ENCODE measurements at places on chromosomes 3 and 15. TPM values are rescaled to one million over a fixed set of nuclear protein-coding genes. Genes with fewer than 3 reads are reported as not detected.
A peak's percentile ranks its signal among the peaks of the same experiment; 100 is the strongest.

- peak overlapping the region; percentile 88 for H3K27ac ChIP-seq
- peak overlapping the region; percentile 93 for H3K4me3 ChIP-seq
- H3K4me1 ChIP-seq, result peaks cover 13% of the 10 kb centered on the region
- no peak for DNase-seq
- H3K36me3 ChIP-seq, result peaks cover 5% of the 10 kb centered on the region
Observed at GRCh38 chr15:79896131-79896633, 632 bp downstream of the MTHFS start.

GRCh38 chr3:197718891-197719290 lies 17.8 kb downstream of the RUBCN start:
- peaks cover 7% of the 10 kb centered on the region for H3K4me1 ChIP-seq
- DNase-seq, result peak; percentile 28
- no peaks in the 10 kb centered on the region for H3K27me3 ChIP-seq

GRCh38 chr15:47866446-47866845 lies 149.1 kb downstream of the SEMA6D start:
- H3K36me3 ChIP-seq, result no peaks in the 10 kb centered on the region
- no peak for DNase-seq
- 0 out of 2 replicates have a peak, but pooled peaks cover 6% of the 10 kb centered on the region for H3K4me1 ChIP-seq
- no peak overlapping the region for H3K27ac ChIP-seq
- no peak overlapping the region for H3K4me3 ChIP-seq

DNA sequence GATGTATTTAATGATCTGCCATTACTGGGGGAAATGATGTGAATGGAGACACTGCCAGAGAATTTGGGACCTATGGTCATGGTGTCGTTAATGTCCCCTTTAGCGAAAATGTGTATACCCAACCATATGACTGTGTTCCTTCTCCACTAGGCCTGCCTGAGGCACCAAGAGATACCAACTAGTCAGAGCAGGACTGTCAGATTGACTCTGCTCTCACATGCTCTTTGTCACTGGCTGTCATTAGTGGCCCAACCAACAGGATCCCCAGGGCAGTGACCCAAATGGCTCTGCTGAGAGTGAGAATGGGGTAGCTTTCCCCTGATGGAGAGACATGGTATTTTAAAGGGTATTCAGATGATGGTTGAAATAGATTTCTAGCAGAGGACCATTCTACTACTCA lies 2.8 kb downstream of the TAGLN3 start:
- peaks cover 5% of the 10 kb centered on the region for H3K4me1 ChIP-seq
- H3K36me3 ChIP-seq, result no peaks in the 10 kb centered on the region
- H3K27me3 ChIP-seq, result no peaks in the 10 kb centered on the region
- no peak overlapping the region for H3K27ac ChIP-seq
- no peak for DNase-seq

GRCh38 chr15:80188251-80188650 lies 35.5 kb downstream of the FAH start:
- H3K27me3 ChIP-seq, result no peaks in the 10 kb centered on the region
- no peak for DNase-seq
- H3K4me1 ChIP-seq, result no peaks in the 10 kb centered on the region
- no peak overlapping the region for H3K4me3 ChIP-seq
- peaks cover 22% of the 10 kb centered on the region for H3K36me3 ChIP-seq
- H3K27ac ChIP-seq, result no peak overlapping the region

DNA sequence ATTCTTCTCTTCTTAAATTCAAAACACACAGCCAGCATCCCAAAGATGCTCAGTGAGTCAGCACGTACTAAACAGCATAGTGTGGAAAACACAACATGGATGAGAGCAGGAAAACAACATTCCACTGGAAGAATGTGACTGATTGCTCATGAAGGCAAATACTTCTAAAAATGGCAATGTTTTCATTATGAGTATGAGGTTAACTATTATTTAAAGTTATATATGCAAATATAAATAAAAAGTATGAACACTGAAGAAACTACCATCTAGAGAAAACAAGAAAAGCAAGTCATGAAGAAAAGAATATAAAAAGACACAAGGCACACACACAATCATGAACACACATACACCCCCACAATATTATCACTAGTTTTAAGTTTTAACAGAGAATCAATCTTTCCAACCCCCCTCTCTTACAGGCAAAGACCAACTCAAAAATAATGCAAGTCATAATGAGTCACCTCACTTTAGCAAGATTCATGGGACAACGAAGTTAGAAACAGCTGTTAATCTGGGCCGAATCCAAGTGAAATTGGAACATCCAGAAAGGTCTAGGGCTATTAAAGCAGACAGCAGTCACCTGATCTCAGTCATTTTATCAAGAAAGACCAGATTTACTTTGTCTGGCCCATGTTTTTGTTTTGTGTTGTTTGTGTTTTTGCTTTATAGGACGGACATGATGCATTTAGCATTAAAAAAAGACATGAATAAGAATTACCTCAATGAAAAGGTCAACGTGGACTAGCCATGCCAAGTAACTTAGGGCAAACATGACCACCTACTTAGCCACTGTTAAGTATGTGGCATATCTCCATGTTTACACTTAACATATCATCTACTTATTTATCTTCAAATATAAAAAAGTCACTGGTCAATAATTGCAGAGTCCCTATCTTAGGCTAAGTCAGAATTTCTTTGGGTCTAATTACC lies 18.1 kb downstream of the GBE1 start:
- H3K4me3 ChIP-seq, result no peak overlapping the region
- DNase-seq, result peak; percentile 66
- peak overlapping the region; percentile 99 for H3K27ac ChIP-seq
- peaks cover 51% of the 10 kb centered on the region for H3K4me1 ChIP-seq
- no peaks in the 10 kb centered on the region for H3K27me3 ChIP-seq
- no peaks in the 10 kb centered on the region for H3K36me3 ChIP-seq

- no peaks in the 10 kb centered on the region for H3K27me3 ChIP-seq
- H3K4me3 ChIP-seq, result no peak overlapping the region
- peaks cover 3% of the 10 kb centered on the region for H3K36me3 ChIP-seq
- H3K4me1 ChIP-seq, result peaks cover 37% of the 10 kb centered on the region
Observed at GRCh38 chr15:41772720-41773331, 1.5 kb upstream of the MAPKBP1 start.

GRCh38 chr3:128911911-128912310 lies 32.5 kb downstream of the ACAD9 start:
- H3K27ac ChIP-seq, result no peak overlapping the region
- H3K4me1 ChIP-seq, result no peaks in the 10 kb centered on the region
- H3K27me3 ChIP-seq, result no peaks in the 10 kb centered on the region
- H3K4me3 ChIP-seq, result no peak overlapping the region

- no peak for DNase-seq
- no peaks in the 10 kb centered on the region for H3K4me1 ChIP-seq
- no peak overlapping the region for H3K27ac ChIP-seq
Observed at GRCh38 chr15:72604794-72605193, 49.7 kb upstream of the GOLGA6B start.

FHIT gene
- not detected for total RNA-seq

GPR156 gene
- 0.34 TPM for total RNA-seq

HESX1 gene
- not detected for total RNA-seq

SI gene
- not detected for total RNA-seq

GHSR gene
- total RNA-seq, result not detected
